Substantia nigra (tissue), 51 donors: ENCODE measurements at places on chromosomes 7 and 10.

DNA sequence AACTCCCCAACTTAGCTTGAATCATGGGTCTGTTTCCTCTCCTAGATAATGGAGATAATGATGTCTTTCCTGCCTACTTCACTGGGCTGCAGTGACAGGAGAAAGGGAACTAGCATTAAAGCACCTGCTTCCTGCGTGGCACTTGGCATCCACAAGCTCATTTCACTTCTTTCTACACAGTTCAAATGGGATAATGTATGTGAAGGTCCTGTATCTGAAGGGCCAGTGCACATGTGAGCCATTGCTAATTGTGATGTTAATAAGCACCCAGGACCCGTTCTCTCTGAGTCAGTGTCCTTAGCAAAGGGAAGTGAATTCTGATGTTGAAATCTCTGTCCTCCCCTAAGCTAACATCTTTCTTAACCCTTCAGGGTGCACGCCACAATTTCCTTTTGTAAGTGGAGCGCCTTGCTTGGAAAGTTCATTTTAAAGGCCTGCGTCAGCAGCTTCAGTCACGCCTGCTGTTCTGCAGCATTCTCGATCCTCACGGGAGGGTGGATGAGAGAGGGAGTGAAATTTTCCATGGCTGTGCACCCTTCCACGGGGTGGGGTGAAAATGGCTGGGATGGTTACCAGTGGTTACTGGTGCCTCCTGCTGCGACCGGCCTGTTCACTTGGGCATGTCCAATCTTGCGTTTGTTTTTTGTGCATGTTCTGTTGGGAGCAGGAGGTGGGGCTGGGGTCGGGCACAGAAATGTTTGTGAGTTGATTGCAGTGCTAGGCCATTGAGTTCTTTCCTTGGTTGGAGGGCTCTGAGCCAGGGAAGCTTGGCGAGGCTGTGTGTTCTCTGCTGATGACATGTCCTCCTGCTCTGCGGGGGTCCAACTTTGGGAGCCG, 59.2 kb downstream of the HK1 start:
- DNase-seq, result no peak

DNA sequence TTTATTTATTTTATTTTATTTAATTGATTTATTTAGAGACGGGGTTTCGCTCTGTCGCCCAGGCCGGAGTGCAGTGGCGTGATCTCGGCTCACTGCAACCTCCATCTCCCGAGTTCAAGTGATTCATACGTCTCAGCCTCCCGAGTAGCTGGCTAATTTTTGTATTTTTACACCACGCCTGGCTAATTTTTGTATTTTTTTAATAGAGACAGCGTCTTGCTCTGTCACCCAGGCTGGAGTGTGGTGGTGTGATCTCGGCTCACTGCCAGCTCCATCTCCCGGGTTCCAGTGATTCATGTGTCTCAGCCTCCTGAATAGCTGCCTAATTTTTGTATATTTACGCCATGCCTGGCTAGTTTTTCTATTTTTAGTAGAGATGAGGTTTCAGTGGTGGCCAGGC, 34.2 kb downstream of the AP5Z1 start:
- DNase-seq, result no peak

- no peak for DNase-seq
Observed at GRCh38 chr7:136292365-136292764, 315.2 kb upstream of the MTPN start.

DNA sequence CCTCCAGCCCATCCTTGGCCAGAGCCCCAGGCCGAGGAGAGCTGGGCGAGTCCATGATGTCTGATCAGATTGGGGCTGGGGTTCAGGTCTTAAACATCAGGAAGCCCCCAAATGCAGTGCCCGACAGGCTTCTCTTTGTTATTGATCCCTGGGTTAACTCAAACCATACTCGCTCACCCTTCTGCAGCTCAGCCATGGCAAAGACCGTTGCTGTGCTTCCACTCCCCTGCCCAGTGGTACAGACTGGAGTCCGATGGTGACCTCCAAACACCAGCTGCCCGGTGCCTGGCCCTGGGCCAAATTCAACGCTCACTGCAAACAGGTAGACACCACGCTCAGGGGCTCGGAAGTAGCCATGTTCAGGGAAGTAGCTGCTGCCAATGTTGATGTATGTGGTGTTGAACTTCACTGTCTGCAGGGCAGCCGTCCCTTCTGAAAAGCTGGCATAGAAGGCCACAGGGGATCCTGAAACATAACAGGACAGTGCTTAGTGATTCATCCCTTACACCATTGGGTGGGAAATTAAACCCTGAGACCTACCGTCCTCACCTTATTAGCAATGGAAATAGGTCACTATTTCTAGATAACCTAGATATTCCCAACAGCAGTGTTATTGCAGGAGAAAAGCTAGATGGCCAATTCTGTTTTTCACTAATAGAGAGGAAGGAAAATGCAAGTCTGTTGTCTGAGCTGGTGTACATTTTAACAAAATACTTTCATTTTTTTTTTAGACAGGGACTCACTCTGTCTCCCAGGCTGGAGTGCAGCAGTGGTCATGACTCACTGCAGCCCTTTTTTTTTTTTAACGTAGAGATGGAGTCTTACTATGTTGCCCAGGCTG, 20.5 kb downstream of the MMRN2 start:
- no peak for DNase-seq

DNA sequence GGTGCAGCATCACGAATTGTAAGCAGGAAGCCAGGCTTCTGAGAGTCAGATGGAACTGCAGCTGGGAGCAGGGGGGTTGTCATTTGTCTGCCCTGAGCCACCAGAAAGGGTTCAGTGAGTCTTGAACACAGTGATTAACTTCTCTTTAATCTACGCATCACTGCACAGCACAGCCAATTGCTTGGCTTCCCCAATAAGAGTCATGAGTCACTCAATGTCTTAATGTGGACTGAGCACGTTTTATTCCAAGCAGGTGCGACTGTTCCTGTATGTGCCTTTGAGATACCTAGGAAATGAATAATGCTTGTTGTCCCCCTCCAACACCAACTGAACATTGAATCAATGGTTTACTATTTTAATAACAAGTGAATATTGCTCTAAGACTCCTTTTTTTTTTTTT, 26.0 kb upstream of the PLEKHA1 start:
- DNase-seq, result no peak

- no peak for DNase-seq
Observed at GRCh38 chr7:108046952-108047506, 44.1 kb upstream of the LAMB1 start.

DNA sequence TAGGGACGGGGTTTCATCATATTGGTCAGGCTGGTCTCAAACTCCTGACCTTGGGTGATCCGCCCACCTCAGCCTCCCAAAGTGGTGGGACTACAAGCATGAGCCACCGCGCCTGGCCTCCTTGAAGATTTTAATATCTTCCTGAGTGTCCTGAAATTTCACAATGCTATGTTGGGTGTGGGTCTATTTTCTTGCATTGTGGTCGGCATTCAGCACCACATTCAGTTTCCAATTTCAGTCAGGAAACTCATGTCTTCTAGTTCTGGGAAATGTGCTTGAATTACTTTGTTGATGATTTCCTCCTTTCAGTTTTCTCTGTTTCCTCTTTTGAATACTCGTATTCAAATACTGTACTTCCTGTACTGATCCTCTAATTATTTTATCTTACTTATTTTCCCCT, 49.3 kb upstream of the IL6 start:
- DNase-seq, result no peak

GRCh38 chr10:100520811-100521210, 1.1 kb upstream of the SEC31B start:
- DNase-seq, result no peak

DNA sequence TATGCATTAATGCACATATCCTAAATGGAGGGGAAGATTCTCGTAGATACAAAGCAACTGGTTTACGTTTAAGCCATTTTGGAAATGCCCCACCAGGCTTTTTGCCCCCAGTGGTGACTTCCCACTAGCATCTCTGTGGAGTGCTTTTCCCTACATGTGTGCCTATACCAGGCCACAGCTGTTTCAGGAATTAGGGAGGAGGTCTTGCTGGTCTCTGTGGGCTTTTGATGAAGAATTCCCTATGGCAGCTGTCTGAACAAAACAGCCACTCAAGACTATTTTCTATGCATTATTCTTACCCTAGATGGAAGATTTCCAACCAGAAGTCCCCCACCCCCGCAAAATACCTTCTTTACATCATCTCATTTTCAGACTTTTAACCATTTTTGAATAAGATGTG, 52.0 kb upstream of the NMT2 start:
- no peak for DNase-seq

GRCh38 chr7:12630513-12630819, 57.0 kb upstream of the ARL4A start:
- no peak for DNase-seq

- DNase-seq, result no peak
Observed at GRCh38 chr7:92485267-92485892, 7.6 kb upstream of the ERVW-1 start.

GRCh38 chr10:5895804-5896203, 5.8 kb downstream of the FBH1 start:
- no peak for DNase-seq

DNA sequence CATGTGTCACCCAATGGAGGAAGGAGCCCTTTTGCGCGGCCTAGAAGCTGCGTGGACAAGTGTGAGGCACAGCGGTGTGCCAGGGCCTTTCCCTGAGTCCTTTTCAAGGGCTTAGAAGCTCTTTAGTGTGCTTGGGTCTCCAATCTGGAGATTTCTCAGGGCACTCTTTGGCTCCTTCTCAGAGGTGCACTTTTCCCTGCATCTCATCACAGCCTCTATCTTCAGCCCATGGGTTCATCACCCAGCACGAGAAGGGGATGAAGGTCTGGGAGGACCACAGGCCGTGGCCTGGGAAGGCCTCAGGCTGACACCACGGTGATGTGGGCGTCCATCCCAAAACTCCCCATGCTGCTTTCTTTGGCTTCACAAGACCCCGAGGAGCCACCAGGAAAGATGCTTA, 233.4 kb downstream of the TEX36 start:
- DNase-seq, result no peak

DNA sequence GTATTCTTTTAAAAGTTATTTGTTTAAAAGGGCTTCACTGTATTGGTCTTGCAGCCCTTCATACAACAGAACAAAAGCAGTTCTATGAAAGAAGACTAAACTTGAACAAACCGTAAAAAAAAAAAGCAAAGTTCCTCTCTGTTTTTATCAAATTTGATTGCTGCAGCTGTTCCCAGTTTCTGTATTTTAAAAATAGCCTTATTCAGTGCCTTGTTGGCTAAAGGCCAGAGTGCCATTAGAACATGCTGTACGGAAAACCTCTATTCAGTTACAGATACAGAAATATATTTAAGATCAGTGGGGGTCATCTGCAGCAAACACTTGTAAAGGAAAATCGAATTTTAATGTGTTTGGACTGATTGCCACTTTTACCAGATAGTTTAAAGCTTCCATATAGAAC, 207.8 kb upstream of the ETV1 start:
- no peak for DNase-seq

- no peak for DNase-seq
Observed at GRCh38 chr10:76915316-76915715, 722.3 kb downstream of the KCNMA1 start.

DNA sequence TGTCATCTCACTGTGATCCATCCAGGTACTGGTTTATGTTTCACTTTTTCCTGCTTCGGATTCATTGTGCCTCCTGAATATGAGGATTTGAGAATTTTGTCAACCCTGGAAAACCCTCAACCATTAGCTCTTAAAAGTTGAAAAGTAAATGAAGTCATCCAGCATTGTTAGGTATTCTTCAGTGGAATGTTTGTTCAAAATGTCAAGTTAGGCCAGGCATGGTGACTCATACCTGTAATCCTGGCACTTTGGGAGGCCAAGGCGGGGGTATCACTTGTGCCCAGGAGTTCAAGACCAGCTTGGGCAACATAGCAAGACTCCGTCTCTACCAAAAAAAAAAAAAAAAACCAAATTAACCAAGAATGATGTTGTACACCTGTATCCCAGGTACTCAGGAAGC, 222.1 kb downstream of the NSUN6 start:
- DNase-seq, result no peak

DNA sequence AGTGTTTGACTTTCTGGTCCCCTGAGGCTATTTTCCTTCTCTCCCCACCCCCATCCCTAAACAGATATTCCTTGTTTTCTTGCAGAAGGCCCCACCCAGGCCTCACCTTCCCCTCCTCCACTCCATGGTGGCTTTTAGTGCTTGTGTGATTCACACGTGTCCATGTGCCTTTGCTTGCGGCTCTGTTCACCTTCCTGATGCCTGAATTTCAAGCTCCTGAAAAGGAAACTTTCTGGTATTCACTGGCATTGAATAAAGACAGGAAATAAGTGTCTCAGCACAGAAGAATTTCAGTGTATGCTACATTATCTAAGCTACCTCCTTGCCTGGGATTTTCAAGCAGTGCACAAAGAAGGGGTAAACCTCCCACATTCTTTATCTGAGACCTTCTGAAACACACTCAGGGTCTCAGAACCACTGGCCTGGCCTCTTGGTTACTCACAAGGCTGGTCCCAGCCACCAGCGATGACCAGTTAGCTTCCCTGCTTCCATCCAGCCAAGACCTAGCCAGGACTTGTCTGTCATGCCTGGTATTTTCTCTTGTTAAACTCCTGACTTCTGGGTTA, 17.2 kb upstream of the UBE2H start:
- no peak for DNase-seq

GRCh38 chr10:132166216-132166950, 20.4 kb upstream of the DPYSL4 start:
- no peak for DNase-seq

DNA sequence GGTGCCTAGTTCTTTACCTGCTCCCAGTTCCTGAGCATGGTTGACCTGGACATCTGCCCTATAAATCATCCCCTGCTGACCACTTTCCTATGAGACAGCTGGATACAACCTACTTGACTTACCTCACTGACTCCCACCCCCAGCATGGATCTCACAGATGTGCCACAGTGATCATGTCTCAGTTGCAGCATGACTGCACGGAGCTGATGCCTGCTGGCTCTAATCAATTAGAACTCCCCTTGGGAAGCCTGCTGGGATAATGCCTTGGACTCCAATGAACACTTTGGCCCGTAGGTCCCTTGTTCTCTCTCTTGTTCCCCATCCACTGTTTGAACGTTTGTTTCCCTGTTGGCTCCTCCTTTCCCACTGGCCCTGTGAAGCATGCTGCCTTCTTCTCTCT, 271.2 kb upstream of the IGFBP3 start:
- no peak for DNase-seq

GRCh38 chr7:134873253-134873652, 93.8 kb downstream of the CALD1 start:
- DNase-seq, result no peak

DNA sequence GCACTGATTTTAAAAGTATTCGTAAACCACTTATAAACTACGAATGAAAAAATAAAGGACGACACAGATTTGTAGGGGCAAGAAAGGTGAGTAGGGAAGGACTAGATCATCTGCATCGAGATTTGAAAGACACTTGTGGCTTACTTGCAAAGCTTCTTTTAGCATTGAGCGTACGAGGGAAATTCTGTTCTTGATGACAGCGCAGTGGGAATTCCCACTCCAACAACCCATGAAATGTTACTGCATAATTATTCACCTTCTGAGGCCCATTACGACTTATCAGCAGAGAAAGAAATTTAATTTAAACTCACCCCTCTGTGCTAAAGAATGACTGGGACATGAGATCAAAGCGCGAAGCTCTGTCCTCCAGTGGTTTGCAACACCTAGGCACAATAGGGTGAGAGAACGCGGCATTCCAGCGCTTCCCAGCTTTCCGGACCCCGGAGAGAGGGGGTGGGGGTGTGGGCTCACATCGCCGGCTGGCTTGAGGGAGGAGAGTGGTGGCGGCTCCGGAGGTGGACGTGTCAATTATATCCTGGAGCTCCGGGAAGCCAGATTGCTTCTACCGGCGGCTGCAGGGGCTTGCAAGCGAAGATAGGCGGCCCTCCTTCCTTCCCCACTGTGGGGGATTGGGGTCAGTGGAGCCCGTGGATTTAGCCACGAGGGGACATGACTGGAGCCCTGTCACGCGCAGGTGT, 10.3 kb downstream of the SP8 start:
- no peak for DNase-seq
